ENCODE measurements at places on chromosomes 12 and 14.

- no peak for DNase-seq
Measured at GRCh38 chr12:132632521-132633228, 14.1 kb downstream of the P2RX2 start.

- DNase-seq: no peak
Measured at GRCh38 chr12:1630827-1631591, 2.0 kb downstream of the WNT5B start.

DNA sequence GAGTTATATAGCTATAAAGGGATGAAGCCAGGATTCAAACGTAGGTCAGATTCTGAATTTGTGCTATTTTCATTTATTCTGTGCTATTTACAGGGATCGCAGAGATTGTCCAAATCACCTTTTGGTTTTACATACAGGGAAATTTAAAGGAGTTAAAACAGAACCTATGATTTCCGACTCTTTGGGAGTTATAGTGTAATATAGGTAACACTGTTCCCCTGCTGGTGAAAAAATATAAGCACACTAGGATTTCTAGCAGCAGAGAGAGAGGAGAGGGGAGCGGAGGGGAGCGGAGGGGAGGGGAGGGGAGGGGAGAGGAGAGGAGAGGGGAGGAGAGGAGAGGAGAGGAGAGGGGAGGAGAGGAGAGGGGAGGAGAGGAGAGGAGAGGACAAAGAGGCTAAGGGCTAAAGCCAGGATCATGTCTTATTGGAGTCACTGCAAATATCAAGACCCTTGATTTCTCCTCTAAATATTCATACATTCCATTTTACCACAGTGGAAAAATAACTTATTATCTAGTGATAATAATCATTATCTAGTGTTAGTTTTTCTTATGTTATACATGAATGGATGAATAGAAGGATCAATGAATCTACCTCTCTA, 46.2 kb upstream of the KCNH5 start:
- no peak for DNase-seq

- DNase-seq: peak; percentile 55
Measured at GRCh38 chr14:97978341-97978740, 1181.2 kb downstream of the VRK1 start.

DNA sequence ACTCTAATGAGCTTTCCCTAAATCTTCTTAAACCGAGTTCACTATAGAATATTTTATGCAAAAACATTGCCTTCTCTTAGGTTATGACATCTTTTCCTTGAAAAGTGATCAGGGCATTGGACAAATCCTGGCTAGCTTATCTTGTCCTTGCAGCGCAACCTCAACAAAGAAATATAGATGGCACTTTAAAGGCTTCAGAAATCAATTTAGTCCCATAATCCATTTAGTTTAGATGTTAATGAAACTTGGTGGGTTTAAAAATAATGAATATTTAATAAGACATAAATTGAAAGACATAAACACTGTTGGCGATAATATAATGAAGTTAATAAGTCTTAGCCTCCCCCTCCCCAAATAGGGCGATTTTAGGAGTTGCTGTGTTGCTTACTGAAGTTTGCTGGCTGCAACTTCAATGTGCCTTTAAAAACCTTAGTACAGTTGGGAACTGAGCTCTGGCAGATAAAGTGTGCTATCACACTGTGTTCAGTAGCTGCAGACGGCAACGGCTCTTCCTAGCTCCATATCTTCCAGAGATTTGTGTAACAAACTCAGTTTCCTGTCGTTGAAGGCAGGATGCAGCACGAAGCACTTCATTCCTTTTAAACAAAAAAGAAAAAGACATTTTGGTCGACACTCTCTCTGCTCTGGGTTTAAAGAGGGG, 19.5 kb downstream of the PLXNC1 start:
- DNase-seq: no peak

- DNase-seq: no peak
Measured at GRCh38 chr14:71444030-71444822, 488.0 kb upstream of the RGS6 start.

GRCh38 chr12:7581625-7582024, 78.0 kb upstream of the CD163 start:
- no peak for DNase-seq

GRCh38 chr14:61478971-61479473, 157.6 kb downstream of the PRKCH start:
- no peak for DNase-seq

DNA sequence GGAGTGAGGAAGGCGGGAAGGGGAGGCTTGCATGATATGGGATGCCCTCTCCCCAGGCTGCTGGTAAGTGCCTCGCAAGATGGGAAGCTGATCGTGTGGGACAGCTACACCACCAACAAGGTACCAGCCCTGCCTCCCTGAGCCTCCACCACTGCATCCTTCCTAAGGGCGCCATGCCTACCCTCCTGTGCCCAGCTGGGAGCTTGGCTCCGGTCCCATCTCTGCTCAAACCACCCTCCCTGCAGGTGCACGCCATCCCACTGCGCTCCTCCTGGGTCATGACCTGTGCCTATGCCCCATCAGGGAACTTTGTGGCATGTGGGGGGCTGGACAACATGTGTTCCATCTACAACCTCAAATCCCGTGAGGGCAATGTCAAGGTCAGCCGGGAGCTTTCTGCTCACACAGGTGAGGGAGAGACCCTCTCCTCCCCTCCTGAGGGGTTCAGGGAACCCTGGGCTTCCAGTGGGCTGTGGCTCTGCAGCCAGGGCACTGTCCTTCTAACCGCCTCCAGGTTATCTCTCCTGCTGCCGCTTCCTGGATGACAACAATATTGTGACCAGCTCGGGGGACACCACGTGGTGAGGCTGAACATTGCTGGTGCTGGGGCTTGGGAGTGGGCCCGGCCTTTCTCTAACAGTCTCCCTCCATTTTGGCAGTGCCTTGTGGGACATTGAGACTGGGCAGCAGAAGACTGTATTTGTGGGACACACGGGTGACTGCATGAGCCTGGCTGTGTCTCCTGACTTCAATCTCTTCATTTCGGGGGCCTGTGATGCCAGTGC, 2.6 kb downstream of the GNB3 start:
- no peak for DNase-seq

- no peak for DNase-seq
Measured at GRCh38 chr12:45663455-45663854, 66.1 kb upstream of the ARID2 start.

DNA sequence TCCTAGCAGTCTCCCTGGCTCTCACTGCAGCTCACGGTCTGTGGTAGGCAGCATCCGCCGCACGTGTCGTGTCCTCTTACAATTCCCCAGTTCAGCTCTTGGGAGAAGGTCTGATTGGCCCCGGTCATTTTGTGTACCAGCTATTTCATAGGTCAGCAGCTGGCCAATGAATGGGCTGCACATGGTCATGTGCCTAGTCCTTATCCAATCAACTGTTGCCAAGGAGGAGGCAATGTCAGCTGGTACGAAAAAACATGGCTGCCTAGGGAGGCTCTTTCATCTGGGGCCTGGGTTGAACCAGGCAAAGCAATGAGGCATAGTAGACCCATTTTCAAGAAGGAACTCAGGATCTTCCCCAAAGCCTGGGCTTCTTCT, 46.1 kb downstream of the RNFT2 start:
- no peak for DNase-seq

DNA sequence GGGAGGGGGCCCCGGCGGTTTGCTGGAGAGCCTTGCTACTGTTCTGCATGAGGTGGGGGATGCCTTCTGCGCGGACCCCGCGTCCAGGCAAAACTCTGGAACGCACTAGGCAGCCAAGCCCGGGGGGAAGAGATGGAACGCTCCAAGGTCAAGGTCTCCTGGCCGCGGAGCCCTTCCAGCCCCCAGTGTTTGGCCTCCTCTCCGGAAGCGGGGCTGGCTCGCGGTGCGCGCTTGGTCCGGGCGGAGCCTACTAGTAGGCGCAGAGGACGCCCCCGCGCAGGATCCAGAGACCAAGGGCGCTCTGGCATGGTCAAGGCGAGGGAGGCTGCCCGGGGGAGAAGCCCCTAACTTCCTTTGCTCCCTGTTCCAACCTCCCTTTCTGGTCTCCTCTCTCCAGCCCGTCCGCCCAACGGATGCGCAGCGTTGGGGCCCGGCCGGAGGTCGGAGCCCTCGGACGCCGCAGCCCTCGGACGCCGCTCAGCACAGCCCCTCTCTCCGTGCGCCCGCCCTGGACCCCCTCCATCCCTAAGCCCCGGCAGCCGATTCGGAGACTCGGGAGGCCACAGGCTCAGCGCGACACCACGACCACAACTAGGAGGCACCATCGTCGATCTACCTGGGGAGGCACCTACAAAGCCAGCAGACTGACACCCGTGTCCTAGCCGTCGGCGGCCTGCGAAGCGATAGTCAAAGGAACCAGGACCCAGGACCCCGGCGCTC, 669 bp upstream of the KCNK13 start:
- DNase-seq: no peak

- no peak for DNase-seq
Measured at GRCh38 chr14:102507081-102507856, 2.3 kb downstream of the ANKRD9 start.

GRCh38 chr14:63483315-63483714, 59.9 kb downstream of the PPP2R5E start:
- no peak for DNase-seq

DNA sequence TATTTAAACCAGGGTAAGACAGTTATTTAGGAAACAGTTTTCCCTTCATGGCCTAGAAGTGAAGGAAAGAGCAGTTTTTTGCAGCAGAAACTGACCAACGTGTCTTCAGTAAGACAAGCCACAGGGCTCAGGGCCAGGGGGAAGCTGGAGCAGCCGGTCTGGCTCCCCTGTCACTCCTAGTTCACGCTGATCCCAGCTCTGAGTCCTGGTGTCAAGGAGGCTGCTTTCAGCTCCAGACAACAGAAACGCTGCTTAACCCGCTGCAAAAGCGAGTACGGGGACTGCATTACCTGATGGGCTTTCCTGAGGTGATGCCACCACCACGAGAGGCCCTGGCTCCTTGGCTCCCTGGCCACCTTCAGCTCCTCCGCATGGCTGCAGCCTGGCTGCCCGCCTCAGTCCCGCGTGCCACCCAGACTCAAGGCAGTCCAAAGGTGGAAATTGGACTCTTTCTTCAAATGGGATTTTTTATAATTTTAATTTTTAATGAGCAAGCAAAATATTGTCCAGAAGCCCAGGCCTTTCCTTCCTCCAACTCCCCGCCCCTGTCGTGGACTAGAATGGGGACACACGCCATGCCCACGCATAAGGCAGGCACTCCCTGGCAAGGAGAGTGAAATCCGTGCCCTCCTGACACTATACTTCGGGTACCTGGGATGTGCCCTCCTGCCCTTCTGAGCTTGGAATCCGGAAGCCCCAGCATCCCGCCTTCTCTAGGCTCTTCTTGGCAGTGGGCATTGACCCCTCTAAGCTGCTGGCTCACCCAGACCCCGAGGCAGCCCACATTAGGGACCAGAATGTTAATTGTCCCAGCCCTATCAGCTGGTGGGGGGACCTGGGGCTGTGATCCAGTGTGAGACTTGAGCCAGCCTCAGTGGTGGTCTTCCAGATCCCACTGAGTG, 85.0 kb downstream of the PAPOLA start:
- DNase-seq: no peak

- DNase-seq: no peak
Measured at GRCh38 chr14:32013083-32013482, 64.0 kb upstream of the ARHGAP5 start.

GRCh38 chr12:1806301-1807086, 13.9 kb upstream of the LRTM2 start:
- no peak for DNase-seq

DNA sequence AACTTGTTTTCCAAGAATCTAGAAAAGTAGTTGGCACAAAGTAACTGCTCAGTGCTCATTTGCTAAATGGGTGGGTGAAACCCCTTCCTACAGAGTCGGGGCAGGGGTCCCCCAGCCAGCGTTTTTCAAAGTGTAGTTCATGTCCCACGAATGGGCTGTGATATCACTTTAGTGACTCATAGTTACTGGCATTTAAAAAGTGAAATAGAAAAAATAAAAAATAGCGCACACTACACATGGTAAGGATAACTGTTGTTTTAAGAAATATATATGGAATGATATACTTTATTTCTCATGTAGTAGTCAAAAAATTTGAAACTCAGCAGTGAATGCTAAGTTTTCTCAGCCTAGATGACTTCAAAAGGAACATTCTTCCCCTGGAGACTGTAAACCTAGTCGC, 250.4 kb downstream of the CHST11 start:
- DNase-seq: no peak

GRCh38 chr14:36942522-36943245, 229.7 kb downstream of the SLC25A21 start:
- DNase-seq: no peak

GRCh38 chr12:32826807-32827412, 69.7 kb downstream of the PKP2 start:
- DNase-seq: no peak

GRCh38 chr14:85531587-85532373, 1.8 kb downstream of the FLRT2 start:
- peak; percentile 43 for DNase-seq

- no peak for DNase-seq
Measured at GRCh38 chr14:29216268-29217232, 450.0 kb downstream of the FOXG1 start.

- DNase-seq: no peak
Measured at GRCh38 chr12:123996581-123996980, 23.6 kb downstream of the ZNF664 start.

DNA sequence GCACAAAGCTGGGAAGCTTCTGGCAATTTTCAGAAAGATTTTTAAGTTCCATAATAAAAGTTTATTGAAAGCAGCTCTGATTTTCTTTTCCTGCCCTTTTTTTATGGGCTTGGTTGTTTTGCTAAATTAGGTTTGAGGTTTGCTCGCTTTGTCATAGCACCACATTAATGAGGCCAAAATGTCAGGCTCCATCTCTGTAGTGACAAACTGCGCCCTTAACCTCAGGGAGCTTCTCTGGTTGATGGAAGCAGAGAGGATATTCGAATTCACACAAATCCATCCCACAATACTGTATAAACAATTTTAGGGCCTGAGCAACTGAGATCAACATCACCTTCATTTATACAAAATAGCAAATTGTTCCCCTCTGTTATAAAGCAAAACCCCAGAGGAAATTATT, 342.6 kb upstream of the TMPO start:
- no peak for DNase-seq

DNA sequence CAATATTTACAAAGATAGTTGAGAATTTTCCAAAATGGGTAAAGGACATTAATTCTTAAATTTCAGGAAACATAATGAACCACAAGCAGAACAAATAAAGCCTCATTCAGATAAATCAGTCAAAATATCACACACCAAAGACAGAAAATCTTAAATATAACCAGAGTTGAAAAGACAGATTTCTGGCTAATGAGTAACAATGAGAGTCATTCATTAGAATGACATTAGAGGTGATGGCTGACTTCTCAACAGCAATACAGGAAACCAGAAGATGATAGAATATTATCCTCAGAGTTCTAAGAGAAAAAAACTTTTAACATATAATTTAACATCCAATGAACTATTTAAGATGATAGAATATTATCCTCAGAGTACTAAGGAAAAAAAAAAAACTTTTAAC, 124.2 kb downstream of the DENND5B start:
- DNase-seq: no peak

Measured in NCI-H510A (cell line).